ENCODE measurements at places on chromosomes 6 and 20. TPM values are rescaled to one million over a fixed set of nuclear protein-coding genes. Genes with fewer than 3 reads are reported as not detected.

Gene PNLDC1
- total RNA-seq = not detected

Gene PRPF6
- total RNA-seq = 24.5 TPM

GRCh38 chr20:54680872-54681619, 205.7 kb downstream of the DOK5 start:
- DNase-seq = no peak

DNA sequence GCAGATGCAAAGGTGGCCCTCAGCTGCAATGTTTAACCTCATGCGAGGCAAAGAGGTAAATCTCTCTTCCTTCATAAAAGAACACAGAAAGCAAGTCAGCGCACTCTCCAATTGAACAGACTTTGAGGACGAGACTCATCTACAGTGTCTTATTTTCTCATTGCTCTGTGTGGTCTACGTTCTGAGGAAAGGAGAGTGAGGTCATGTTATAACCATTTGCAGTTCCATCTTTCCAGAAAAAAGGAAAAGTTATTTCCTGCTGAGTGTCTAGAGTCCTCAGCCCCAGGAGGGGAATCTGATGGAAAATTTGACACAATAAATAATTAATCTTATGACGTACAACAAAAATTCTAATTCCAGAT, 35.6 kb upstream of the THBS2 start:
- DNase-seq = no peak

- DNase-seq = peak; percentile 34
Observed at GRCh38 chr6:158686791-158687381, 37.0 kb downstream of the SYTL3 start.

DNA sequence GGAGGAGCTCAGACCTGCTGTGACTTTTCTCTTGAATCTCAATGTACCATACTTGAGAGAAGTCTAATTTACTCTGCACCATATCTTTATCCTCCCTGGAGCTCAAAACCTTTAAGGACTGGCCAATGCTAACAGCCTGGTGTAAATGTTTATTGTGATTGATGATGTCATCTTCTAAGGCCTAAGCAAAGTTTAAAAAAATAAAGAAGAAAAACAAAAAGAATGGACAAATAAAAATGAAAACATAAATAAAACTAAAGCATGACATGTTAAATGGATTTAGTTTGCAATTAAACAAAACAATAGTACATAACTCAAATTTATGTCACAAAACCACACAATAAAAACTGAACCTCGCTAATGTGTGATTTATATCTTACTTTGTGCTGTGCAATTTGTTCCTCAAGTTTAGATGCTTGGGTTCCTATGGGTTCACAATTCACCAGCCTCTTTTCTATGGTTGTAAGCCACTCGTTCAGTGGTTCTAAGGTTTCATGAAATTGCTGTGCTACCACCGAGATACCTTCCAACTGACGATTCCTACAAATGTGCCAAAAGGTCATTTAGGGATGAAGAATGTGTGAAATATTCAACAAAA, 113.0 kb downstream of the DST start:
- no peak for DNase-seq

- DNase-seq = no peak
Observed at GRCh38 chr6:166420351-166420750, 37.6 kb upstream of the MPC1 start.

- no peak for DNase-seq
Observed at GRCh38 chr20:24964506-24964840, 15.4 kb downstream of the CST7 start.

GRCh38 chr6:150099546-150099945, 30.6 kb upstream of the ULBP3 start:
- no peak for DNase-seq

DNA sequence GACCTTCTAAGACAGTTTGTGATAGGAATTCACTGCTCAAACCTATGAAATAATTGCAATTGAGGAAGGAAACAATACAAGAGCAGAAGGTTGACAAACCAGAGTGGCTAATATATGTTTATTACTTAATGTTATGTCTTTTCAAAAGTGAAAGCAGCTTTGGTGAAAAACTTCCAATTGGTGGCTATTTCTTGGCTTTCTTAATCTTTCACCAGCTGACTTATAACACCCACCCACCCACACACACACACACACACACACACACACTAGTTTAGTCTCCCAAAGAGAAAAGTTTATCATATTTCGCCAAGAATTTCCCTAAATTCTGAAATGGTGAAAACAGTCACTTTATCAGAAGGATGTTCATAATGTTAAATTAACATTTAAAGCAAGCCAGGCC, 583.5 kb downstream of the EYS start:
- no peak for DNase-seq
